ENCODE measurements at places on chromosomes 5 and 9.

DNA sequence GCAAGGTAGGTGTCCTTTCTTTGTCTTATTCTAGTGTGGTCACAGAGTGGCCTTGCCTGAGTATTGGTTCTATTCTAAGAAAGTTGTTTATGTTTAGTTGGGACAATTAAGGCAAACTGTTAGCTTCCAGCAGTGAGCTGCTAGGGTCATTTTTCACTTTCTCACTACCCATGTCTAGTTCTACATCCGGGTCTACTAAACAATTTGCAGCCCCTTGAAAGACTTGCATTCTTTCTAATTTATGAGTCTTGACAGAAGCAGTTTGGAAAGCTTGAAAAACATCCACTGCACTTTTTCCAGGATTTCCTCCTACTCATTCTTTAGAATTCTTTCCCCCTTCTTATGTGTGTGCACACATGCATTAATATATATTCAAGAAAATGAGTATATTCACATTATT, 892.2 kb upstream of the ACO1 start:
- no peak for DNase-seq

GRCh38 chr5:172336264-172336663, 52.7 kb upstream of the UBTD2 start:
- no peak for DNase-seq

GRCh38 chr5:9440517-9440916, 105.4 kb downstream of the SEMA5A start:
- DNase-seq, result no peak

DNA sequence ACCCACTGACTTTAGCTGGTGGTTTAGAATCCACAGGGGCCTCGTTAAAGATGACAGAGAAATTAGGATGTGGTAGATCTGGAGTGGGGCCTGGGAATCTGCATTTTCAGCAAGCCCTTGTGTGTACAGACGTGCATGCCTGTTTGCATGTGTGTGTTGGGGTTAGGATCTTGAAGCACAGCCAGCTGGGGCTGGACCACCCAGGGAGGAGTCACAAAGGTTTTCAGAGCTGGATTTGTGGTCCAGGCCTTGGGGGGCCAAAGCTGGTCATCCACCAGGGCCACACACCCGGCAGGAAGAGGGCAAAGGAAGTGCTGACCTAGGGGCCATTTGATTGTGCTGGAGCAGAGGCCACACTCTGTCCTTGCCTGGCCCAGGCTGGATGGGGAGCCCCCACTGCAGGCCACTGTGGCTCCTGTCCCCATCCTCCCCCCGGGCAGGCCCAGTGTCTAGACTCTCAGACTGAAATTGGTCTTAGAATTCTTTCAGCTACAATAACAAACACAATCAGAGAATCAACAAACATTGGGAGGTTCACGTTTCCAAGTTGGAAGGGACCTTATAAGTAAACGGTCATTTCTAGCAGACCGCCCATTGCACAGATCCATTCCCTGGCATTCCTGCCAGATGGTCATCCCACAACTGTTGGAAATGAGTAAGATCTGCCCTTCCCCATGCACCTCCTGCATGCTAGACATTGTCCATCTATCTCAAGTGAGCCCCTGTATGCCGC, 10.3 kb downstream of the CDX1 start:
- DNase-seq, result no peak

DNA sequence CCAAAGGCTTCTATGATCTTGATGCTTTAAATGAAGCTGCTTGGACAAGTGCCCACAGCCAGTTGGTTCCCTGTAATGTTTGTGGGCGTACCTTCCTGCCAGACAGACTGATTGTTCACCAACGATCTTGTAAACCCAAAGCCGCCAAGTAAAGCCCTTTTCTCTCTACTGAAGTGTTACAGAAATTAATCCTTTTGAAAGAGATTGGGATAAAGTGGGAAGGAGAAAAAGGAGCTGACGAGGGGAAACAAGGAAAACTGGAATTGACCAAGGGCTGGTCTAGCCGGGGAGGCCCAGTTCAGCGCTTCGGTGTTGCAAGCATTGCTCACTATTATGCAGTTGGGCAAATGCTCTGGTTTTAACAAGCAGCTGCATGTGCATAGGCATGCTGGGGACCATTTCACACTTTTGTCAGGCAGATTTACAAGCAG, 53.2 kb downstream of the ZNF474 start:
- DNase-seq, result no peak

- no peak for DNase-seq
Observed at GRCh38 chr9:92770360-92770995, 5.8 kb upstream of the BICD2 start.

DNA sequence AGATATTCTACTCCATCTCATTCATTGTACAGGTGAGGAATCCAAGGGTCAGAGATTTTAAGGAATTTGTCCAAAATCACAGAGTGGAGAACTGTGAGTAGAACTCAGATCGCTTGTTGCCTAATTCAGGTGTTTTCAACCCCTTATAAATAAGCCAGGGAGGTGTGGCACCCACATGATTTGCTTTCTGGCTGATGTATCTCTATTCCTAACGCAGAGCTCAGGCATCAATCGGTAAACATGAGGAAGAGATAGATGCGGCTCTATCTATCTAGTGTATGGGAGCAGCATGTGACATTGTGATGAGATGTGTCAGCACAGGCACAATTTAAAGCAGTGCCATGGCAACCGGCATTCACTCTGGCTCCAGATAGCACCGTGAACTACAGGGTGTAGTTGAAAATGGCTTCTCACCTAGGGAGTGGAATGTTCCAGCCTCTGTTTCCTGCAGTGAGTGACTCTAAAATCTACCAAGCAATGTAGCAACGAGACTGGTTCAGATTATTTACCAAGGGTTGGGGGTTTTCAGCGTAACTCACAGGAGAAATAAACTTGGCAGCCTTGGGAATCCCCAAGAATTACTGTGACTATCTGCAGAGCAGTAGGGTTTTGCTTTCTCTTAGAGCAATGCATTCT, 53.4 kb upstream of the SUB1 start:
- DNase-seq, result no peak

- no peak for DNase-seq
Observed at GRCh38 chr5:27479859-27480258, 441.5 kb upstream of the CDH9 start.

GRCh38 chr9:14923701-14924100, 13.5 kb upstream of the FREM1 start:
- no peak for DNase-seq

- no peak for DNase-seq
Observed at GRCh38 chr9:5947912-5948311, 57.2 kb downstream of the MLANA start.

DNA sequence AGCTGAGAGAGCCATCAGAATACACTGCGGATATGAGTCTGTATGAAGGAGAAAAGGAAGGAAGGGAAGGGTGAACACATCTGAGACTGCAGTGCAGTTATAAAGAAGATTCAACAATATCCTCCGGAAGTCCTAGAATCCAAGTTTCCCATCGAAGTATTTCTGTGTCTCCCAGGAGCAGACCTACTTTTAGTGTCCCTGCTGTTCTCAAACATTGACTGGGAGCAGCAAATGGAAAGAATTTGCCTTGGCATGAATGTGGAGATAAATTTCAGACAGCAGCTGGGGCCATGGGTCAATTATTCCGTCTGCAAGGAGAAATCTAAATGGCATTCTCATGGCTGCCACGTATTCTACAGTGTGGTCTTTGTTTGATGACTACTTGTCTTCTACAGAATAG, 478.1 kb upstream of the SMC2 start:
- DNase-seq, result no peak

DNA sequence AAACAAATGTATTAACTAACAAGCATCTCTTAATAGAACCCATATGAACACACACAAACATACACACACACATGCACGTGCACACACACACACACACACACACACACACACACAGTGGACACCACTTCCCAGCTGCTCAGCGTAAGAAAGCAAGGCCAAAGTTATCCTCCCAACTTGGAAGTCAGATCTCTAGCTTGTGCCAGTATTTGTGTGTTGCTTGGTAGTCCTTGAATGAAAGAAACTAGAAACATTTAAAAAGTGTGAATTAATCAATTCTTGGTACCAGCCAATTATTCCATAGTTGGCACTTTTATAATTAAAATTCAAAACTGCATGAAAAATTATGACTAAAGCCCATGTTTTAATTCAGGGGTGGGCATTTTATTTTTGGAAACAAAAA, 178.1 kb downstream of the TMEM161B start:
- no peak for DNase-seq

DNA sequence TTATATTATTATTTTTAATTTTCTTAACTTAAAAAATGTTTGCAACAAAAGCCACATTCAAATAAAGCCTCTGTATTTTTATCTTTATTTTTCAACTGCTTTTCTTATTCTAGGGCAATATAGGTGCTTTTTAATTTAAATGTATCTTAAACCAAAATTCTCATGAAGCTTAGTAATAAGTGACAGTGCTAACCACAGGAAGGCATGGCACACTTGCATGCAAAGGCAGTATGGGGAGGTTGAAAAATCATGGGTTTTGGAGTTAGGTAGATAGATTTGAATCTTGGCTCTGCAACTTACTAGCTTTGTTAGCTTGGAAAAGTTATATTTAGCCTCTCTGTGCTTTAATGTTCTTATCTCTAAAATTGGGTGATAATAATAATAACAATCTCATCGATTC, 458.0 kb downstream of the DMAC1 start:
- no peak for DNase-seq

DNA sequence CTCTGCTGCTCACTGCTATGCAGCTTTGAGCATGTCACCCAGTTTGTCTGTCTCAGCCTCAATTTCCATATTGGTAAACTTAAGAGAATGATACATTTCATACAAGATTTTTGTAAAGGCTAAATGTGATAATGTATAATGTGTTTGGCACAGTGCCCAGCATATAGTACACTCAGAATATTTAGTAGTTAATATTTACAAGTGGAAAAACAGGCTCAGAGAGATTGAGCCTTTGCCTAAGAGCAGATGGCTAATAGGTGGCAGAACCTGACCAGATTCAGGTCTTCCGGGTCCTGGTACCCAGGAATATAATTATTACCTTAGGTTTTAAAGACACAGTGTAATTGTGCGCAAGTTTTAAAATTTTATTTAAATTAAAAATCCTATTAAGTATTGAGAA, 46.8 kb upstream of the KIAA1958 start:
- no peak for DNase-seq

GRCh38 chr9:83511051-83511450, 27.1 kb downstream of the FRMD3 start:
- no peak for DNase-seq

DNA sequence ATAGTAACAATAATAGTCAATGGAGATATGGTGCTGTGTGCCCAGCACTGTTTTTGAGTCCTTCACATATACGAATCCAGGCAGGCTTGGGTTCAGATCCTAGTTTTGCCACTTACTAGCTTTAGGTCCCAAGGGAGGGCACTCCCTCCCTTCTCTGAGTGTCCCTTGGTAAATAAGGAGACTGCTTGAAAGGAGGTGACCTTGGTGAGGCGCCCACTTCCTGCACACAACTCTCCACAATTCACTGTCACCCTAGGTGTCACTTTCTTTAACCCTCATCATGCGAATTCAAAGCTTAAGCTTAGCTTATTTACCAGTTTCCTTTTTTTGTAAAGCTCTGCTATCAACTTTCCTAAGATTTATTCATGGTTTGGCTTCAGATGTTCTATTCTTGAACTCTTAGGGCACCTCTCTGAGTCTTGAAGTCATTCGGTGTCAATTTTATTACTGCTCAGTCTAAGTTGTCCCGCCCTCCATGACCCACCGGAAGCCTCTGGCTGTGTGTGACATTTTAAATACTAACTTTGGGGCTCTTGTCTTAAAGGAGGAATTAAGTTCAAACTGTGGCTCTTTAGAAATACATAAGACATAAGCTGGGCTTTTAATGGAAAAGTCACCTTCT, 170.7 kb upstream of the ZNF618 start:
- no peak for DNase-seq

GRCh38 chr9:121650217-121651007, 1.0 kb upstream of the DAB2IP start:
- DNase-seq, result no peak

DNA sequence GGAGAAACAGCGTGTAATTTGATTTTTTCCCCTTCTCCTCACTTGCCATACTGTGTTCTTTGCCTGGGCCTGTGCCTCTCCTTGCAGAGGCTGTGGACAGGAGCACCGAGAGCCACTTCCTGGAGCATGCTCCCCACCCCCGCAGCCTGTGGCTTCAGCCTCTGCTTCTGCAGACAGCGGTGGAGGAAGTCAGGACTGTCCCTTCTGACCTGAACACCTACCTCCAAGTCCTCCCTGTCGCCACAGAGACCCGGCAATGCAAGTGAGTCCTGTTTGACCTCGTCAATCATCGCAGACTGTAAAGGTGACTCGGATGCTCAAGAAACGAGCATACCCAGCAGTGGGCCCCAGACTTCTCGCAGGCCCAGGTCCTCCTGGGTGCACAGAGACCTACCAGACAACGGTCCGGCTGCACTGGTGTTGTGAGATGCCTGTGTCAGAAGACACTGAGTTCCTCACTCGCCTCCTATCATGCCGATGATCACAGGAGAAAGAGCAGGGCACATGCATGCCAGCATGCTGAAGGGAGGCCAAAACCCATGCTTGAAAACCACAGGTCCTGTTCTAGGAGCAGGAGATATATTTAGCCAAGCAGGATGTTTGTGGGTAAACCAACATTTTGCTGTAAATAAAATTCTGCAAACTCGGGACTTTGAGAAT, 198.8 kb downstream of the AUH start:
- DNase-seq, result no peak

DNA sequence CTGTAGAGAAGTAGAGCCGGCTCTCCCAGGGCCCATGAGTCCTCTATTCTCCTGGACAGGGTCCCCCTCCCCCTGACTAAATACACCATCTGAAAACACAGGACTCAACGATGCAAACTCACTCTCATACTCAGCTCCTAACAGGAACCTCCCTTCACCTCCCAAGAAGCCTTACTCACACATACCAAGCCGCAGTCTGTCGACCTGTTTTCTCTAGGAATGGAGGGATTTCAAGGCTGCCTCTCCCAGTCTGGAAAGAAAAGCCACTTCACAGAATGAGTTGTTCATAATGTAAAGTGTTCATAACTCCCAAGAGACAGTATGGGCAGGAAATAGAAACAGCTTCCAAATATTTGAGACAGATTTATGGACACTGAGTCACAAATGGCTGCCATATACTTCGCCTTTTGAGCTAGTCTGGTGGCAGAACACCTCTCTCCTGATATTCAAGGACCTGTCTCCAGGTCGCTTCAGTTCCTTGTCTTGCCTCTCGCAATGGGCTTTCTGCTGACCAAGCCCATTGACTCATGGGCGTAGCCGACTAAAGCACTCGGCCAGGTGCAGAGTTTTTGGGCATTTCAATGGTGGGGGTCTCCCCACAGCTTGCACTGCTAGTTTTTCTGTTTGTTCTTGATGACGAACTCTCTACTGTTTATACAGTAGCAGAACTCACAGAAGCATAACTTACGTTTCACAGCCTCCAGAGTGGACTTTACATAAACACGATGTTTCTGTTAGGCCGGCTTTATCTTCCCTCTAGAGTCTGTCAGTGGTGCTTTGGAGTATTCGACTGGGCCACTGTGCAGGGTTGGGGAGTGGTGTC, 25.0 kb upstream of the IL17B start:
- no peak for DNase-seq

DNA sequence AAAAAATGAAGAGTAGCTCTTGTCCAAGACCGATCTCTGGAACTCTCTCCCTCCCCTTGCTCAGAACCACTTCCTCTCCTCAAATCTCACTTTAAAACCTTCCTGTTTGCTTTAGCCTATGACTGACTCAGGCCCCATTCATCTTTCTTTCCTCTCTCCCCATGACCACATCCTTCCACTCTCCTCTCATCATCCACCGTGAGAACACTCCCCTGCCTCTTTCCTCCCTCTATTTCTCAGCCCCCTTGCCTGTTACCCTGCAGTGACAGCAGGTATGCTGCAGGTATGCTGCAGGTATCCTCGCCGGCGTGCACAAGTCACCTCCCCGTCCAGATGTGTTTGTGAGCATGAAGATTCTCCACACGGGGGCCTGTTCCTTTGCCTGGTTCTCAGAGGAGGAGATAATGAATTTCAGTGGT, 505.3 kb downstream of the CCDC171 start:
- no peak for DNase-seq

Measured in effector CD8-positive, alpha-beta T cell (primary cell).